ENCODE measurements at places on chromosomes 13 and 19.
A peak's percentile ranks its signal among the peaks of the same experiment; 100 is the strongest.

DNA sequence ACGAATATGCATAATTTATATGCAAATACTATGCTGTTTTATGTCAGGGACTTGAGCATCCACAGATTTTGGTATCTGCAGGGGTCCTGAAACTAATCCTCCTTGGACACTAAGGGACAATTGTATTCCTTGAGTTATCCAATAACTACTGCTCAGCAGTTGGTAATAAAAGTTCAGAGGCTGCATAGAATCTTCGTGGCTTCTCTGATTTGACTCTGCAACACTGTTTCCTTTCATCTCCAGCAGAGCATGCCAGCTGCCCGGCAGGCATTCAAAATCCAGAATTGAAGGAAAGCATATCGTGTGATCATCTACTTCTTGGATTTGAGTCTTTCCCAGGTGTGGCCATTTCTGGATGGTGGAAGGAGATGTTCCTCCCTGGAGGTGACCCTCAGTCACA is 64.5 kb upstream of the MRI1 start:
- H3K36me3 ChIP-seq = no peaks in the 10 kb centered on the region
- no peak overlapping the region for H3K4me3 ChIP-seq
- DNase-seq = no peak
- no peak overlapping the region for H3K27ac ChIP-seq
- peaks cover 8% of the 10 kb centered on the region for H3K4me1 ChIP-seq

GRCh38 chr19:4139614-4140236 is 13.7 kb upstream of the CREB3L3 start:
- no peak overlapping the region for H3K27ac ChIP-seq
- no peaks in the 10 kb centered on the region for H3K36me3 ChIP-seq
- no peaks in the 10 kb centered on the region for H3K27me3 ChIP-seq
- H3K4me1 ChIP-seq = peaks cover 9% of the 10 kb centered on the region
- peak; percentile 84 for DNase-seq

DNA sequence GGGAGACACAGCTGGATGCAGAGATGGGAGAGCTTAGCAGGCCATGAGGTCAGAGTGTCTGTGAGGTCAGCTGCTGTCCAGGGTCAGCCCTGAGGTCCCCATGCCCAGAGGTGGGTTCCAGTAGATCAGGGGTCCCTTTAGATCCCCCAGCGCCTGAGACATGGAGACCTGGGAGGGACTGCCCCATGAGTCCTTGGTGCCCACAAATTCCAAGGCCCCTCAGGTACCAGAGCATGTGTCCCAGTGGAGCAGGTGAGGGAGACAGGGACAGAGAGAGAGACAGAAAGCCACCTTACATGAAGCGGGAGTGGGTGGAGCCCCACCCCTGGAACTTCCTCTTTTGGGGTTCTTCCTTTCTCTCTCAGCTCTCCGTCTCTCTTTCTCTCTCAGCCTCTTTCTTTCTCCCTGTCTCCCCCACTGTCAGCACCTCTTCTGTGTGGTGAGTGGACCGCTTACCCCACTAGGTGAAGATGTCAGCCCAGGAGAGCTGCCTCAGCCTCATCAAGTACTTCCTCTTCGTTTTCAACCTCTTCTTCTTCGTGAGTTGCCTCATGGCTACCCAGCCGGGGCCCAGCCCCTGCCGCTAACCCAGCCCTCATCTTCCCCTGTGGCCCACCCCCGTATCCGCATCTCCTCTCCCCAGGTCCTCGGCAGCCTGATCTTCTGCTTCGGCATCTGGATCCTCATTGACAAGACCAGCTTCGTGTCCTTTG is at the start of gene CD37:
CD37 (plus strand) TSS at position 336 of the 713 bp plus-strand sequence; CDS start at position 471, 135 bp downstream.
- H3K27me3 ChIP-seq = no peaks in the 10 kb centered on the region
- H3K27ac ChIP-seq = peak within 1 kb of the TSS; percentile 23
- peak within 1 kb of the TSS; percentile 37 for H3K4me3 ChIP-seq
- DNase-seq = peak; percentile 74
- H3K4me1 ChIP-seq = peaks cover 23% of the 10 kb centered on the region

DNA sequence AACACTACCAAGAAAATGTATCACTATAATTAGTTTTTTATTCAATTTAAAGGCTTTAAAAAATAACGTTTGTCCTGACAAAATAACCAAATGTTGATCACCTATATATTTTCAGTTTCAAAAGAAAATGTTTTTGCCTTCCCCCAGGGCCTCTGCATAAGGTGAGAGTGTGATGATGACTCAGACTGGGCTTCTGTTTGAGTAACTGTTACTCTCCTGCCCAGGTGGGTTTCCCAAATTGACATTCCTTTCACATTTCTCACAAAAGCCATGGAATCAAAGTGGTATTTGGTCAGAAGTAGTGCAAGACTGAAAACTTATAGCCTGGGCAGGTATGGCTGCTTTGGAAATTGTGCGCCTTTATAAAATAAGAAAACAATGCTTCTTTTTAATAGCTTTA is 180.6 kb downstream of the COG6 start:
- no peaks in the 10 kb centered on the region for H3K4me1 ChIP-seq
- no peak for DNase-seq
- H3K36me3 ChIP-seq = no peaks in the 10 kb centered on the region
- no peak overlapping the region for H3K4me3 ChIP-seq
- no peaks in the 10 kb centered on the region for H3K27me3 ChIP-seq
- no peak overlapping the region for H3K27ac ChIP-seq

DNA sequence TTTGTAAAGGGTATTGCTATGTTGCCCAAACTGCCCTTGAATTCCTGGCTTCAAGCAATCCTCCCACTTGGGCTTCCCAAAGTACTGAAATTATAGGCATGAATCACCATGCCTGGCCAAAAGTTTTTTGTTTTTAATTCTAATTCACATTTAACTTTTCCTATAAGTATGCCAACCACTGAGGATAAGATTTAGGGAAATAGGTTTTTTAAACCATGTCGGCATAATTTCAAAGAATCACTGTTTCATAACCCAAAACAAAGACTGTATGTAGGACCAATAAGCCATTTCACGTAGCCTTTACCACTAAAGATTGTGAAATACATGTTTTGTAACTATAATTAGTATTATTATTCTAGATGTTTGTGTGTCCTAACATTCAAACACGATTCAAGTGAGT is 8.2 kb downstream of the ZDHHC20 start:
- H3K27me3 ChIP-seq = no peaks in the 10 kb centered on the region
- peaks cover 8% of the 10 kb centered on the region for H3K4me1 ChIP-seq
- no peaks in the 10 kb centered on the region for H3K36me3 ChIP-seq
- H3K4me3 ChIP-seq = no peak overlapping the region
- DNase-seq = no peak

GRCh38 chr19:45779231-45780145 is 2.8 kb downstream of the DMPK start:
- peak; percentile 94 for DNase-seq
- H3K36me3 ChIP-seq = peaks cover 21% of the 10 kb centered on the region
- H3K4me3 ChIP-seq = peak overlapping the region; percentile 43
- H3K4me1 ChIP-seq = peaks cover 55% of the 10 kb centered on the region

DNA sequence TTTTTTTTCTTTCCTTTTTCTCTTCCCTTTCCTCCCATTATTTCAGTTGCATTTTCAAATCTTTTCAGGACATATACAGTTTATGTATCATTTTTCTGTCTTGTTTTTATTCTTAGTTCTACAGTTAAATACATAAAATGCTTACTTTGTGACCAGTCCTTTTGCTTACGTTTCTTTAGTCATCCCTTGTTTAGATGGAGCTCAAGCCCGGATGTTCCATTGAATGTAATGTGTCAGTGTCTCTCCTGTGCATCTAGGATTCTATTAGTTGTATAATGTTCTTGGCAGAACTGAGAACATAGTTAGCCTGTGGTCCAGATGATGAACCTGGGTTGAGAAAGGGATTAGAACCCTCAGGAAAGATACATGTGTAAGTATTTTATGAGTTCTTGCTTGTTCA is 17.8 kb downstream of the WASF3 start:
- H3K36me3 ChIP-seq = no peaks in the 10 kb centered on the region
- H3K4me3 ChIP-seq = no peak overlapping the region
- no peak for DNase-seq
- no peak overlapping the region for H3K27ac ChIP-seq
- H3K4me1 ChIP-seq = no peaks in the 10 kb centered on the region

GRCh38 chr13:32949820-32950219 is 66.4 kb upstream of the KL start:
- no peaks in the 10 kb centered on the region for H3K27me3 ChIP-seq
- H3K36me3 ChIP-seq = no peaks in the 10 kb centered on the region
- no peak for DNase-seq
- no peak overlapping the region for H3K4me3 ChIP-seq
- H3K27ac ChIP-seq = no peak overlapping the region

Data from suprapubic skin (tissue), 4 donors.